ENCODE measurements at places on chromosomes 11 and 22.
A peak's percentile ranks its signal among the peaks of the same experiment; 100 is the strongest.

DNA sequence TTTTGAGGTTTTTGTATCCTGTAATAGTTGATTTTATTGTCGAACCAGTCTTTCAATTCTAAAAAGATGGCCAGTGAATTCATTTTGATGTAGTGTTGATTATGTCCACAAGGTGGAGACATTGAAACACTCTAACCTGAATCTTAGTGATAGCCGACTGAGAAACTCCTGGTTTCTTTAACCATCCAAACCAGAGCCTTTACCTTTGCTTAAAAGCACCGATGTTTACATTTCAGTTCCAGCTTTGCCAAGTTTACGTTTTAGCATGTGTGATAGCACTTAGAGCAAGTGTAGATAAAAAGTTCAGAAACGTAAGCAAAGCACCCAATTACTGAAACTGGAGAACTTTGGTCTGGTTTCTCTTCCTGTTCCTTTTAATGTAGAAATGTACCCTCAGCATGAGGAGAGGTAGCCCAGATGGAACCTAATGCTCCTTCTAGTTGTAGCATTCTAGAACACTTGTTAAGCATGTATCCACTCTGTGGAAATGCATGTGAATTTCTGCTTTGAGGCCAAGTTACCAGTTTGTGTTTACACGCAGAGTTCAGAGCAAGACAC lies 208.6 kb downstream of the DBX1 start:
- peak; percentile 2 for DNase-seq

DNA sequence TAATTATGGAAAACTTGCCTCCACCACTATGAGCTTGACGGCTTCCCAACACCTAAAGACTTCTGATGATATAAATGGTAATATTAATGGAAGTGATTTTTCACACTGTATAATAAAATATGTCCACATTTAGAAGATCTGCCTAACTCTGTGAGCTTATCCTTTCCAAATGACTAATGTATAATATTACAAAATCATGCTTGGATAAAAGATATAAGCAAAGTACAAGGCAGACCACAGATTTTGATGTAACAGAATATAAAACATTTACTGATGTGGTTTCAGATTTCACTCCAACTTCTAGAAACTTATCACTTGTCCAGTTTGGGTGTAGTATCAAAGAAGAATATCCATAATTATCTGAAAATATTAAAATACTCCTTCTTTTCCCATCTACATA lies 36.9 kb downstream of the GALNT18 start:
- DNase-seq, result no peak

- no peak for DNase-seq
Observed at GRCh38 chr11:133160754-133161153, 371.5 kb downstream of the OPCML start.

DNA sequence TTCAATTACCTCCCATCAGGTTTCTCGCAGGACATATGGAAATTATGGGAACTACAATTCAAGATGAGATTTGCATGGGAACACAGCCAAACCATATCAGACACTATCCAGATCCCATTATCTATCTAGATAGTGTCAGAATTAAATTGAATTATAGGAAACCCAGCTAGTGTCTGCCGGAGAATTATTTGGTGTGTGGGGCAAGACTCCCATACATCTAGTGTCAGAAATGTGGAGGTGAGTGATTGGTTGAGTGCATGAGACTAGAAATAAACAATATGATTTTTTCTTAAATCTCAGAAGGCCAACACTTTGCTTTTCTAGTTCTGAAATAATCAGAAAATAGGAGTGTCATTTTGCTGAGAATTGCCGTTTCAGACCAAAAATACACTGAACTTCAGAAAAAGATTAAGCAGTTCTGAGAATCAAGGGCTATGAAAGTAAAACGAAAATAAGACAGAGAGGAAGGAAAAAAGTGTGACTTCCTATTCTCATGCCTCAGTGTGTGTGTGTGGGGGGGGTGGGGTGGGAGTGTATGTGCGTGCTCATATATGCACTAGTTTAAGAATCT lies 21.3 kb downstream of the CASP12 start:
- no peak for DNase-seq

DNA sequence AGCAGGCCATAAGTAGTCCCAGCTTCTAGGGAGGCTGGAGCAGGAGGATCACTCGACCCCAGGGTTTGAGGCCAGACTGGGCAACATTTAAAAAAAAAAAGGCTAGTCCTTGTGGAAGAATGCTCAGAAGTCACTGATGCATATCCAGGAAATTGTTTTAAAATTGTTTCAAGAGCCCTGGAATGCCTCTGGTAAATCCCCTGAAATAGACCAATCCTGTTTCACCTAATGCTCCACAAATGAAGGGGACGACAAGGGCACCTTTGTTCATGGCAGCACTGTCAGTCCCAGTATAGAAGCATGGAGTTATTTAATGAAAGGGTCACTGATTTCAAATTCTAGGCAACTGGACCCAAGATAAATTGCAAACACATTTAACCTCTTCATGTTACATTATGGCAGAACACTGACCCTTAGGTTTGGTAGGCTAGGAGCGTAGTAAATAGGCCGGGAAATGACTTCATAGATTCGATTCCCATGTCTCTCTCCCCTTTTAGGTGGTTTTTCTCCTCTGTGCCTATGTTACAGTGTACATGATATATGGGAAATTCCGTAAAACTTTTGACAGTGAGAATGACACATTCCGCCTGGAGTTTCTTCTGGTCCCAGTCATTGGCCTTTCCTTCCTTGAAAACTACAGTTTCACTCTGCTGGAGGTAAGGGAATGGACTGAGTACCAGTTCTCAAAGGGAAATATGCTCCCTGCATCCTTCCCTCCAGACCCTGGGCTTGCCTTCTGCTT lies 11.4 kb downstream of the KDELR3 start:
- no peak for DNase-seq

DNA sequence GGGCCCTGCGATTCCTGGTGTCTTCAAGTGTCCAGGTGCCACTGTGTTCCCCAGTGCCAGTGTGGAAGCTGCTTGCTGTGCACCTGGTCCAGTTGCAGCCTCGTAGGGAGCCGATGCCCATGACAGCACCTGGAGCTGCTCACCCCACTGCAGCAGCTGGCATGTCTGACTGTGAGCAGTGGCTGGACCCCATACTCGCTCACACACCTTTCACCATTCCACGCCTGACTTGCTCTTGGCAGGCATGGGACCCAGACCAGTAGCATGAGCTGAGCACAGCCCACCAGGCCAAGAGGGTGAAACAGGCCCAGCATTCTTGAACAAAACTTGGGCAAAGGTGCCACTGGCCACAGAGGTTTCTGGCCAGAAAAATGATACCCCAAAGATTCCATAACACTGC lies 124.5 kb upstream of the THY1 start:
- DNase-seq, result no peak

- no peak for DNase-seq
Observed at GRCh38 chr11:109326781-109327180, 95.2 kb upstream of the C11orf87 start.

GRCh38 chr11:78868563-78868962 lies 293.9 kb upstream of the NARS2 start:
- no peak for DNase-seq

- no peak for DNase-seq
Observed at GRCh38 chr11:57322256-57323166, 2.2 kb downstream of the TNKS1BP1 start.

DNA sequence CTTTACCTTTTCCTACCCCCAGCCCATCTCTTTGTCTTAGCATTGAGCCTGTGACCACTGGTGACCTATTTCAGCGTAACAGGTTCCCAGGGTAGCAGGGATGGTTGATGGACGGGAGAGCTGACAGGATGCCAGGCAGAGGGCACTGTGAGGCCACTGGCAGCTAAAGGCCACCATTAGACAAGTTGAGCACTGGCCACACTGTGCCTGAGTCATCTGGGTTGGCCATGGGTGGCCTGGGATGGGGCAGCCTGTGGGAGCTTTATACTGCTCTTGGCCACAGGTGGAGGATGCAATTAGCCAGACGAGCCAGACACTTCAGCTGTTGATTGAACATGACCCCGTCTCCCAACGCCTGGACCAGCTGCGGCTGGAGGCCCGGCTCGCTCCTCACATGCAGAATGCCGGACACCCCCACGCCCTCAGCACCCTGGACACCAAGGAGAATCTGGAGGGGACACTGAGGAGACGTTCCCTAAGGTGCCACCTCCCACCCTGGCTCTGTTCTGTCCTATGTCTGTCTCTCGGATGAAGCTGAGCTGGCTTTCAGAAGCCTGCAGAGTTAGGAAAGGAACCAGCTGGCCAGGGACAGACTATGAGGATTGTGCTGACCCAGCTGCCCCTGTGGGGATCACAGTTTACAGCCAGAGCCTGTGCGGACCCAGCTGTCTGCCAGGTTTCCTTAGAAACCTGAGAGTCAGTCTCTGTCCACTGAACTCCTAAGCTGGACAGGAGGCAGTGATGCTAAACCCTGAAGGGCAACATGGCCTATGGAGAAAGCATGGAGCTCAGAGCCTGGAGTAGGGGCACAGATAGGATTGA lies 29.8 kb downstream of the PIK3IP1 start:
- DNase-seq, result no peak

GRCh38 chr11:8225589-8226036 lies 38.1 kb downstream of the LMO1 start:
- DNase-seq, result peak; percentile 32

DNA sequence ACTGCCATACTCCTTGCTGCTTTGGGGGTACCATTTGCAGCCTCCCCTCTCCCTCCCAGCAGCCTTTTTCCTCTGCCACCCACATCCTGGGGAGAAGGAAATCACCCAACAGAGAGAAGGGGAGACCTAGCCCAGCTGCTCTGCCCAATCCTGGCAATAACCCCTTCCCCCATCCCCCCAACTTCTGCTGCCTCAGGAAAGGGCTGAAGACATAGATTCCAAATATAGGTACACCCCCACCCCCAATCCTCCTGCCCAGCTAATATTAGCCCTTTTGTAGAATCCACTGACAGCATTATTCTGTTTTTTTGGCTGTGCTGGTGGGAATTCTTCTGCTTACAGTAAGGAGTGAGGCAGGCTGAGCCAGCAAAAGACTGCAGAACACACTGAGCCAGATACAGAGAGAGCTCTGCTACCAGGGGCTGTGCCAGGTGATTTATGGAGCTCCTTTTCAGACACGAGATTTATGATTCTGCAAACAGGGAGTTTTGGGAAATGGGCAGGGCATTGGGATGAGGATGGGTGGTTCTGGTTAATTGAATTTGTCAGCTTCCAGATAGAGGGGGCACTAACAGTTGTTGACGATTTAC lies 164.0 kb downstream of the TENM4 start:
- DNase-seq, result no peak

- DNase-seq, result no peak
Observed at GRCh38 chr22:44220727-44221680, 40.3 kb downstream of the PARVG start.

GRCh38 chr11:62919476-62919875 lies 1.7 kb downstream of the CHRM1 start:
- DNase-seq, result no peak

- DNase-seq, result no peak
Observed at GRCh38 chr22:35467681-35468434, 67.9 kb downstream of the MCM5 start.

DNA sequence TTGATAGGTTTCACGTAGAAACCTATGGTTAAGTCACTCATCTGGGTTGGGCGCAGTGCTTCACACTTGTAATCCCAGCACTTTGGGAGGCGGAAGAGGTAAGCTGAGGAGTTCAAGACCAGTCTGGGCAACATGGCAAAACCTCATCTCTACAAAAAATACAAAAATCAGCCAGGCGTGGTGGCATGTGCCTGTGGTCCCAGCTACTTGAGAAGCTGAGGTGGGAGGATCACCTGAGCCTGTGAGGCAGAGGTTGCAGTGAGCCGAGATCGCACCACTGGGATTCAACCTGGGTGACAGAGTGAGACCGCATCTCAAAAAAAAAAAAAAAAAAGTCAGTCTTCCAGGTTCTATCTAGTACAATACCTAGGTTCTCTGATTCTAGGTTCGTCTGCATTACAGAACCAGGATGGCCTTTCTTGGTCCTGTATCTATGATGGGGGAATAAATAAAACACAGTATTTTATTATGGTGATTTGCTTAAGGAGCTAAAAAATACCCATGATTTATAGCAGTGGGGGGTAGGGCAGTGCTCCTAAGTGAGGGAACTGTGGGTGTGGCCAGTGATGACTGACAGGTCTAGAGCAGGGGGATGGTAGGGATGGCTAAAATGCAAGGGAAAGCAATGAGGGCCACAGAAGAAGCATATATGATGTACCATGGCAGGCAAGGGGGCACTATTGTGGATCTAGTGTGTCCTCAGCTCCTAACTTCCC lies 65.5 kb upstream of the NUP160 start:
- no peak for DNase-seq

DNA sequence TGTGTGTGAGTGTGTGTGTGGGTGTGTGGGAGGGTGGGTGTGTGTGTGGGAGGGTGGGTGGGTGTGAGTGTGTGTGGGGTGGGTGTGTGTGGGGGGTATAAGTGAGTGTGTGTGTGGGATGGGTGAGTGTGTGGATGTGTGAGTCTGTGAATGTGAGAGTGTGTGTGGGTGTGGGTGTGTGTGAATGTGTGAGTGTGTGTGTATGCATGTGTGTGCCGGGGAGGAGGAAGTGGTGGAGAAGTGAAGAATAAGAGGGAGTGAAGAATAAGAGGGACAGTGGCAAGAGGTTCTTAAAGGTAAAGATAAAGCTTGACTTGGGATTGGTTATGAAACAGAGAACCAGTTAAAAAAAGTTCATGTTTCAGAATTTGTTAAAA lies 54.0 kb downstream of the PRR5L start:
- no peak for DNase-seq

- no peak for DNase-seq
Observed at GRCh38 chr11:83306200-83307080, 20.3 kb upstream of the CCDC90B start.

- no peak for DNase-seq
Observed at GRCh38 chr11:102734650-102735049, 9.9 kb upstream of the MMP8 start.

DNA sequence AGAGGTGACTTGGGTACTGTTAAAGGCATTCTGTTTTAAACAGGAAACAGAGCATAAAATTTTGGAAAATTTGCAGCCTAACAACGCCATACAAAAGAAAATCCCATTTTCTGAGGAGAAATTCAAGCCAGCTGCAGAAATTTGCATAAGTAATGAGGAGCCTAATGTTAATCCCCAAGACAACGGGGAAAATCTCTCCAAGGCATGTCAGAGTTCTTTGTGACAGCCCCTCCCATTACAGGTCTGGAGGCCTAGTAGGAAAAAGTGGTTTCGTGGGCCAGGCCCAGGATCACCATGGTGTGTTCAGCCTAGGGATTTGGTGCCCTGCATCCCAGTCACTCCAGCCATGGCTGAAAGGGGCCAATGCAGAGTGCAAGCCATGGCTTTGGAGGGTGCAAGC lies 1333.1 kb upstream of the TENM4 start:
- DNase-seq, result no peak

- no peak for DNase-seq
Observed at GRCh38 chr22:37147186-37147990, 2.3 kb downstream of the IL2RB start.

Measured in HL-60 (cell line).